ENCODE measurements at places on chromosomes 2 and 18.

- no peak for DNase-seq
Observed at GRCh38 chr2:36578343-36579296, 19.3 kb downstream of the FEZ2 start.

GRCh38 chr2:217601601-217602000 is 401.2 kb downstream of the TNS1 start:
- no peak for DNase-seq

DNA sequence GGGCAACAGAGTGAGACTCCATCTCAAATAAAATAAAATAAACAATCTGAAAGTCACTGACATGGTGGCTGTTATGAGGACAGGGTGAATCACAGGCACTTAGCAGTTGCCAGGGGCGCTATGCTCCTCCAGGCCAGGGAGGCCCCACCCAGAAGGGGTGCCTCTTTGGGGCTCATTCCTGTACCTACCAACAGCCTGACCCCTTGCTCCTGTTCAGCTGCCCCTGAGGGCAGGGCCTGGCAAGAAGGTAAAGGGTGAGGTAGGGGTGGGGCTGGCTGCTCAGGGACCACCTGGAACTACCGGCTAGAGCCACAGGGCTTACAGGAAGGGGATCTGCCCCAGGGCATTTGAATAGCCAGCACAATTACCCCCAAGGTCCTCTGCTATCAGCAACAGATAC is 60.3 kb downstream of the INPP5D start:
- no peak for DNase-seq

DNA sequence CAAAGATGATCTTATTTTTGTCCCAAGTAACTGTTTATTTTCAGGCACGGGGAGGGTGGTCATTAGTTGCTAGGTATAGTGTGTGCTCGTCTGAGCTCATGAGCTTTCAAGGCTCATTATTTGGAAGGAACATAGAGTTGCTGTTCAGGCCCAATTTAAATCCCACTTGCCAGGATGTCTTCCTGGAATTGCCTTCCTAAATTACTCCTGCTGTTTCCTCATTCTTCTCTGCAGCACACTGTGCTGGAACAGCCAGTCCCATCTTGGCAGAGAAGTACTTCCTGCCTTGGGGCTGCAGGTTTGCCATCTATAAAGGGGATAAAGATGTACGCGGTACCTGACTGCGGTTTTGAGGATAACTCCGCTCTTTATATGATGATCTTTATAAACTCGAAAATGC is 37.3 kb downstream of the GREB1 start:
- no peak for DNase-seq

DNA sequence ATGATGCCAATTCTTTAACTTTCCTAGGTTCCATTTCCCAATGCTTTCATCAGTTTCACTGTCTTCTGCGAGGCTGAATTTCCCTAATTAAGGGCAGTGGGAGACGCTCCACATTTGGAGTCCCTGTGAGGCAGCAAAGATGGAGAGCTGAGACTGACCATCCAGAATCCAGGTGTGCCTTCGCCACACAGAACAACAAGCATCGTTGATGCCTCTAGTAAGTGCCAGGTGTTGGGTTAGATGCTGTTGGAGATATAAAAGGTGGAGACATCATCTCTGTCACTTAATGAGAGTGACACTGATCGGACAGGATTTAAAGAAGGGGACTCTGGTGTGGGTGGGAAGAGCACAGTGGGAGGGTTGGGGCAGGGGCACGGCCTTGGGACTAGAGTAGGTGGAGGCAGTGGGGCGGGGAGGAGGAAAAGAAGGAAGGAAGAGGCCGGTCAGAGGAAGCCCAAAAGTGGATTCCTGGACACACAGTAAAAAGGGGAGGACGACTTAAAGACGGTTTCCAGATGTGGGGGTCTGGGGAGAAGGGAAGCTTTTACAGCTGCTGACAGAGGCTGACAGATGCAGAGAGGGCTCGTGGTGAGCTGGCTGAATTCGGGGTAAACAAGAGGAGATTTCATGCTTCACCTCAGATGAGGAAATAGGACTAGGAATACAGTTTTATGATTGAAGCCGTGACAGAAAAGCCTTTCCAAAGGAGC is 113.0 kb downstream of the BCL2 start:
- DNase-seq = peak; percentile 31

- no peak for DNase-seq
Observed at GRCh38 chr18:2568605-2569004, 2.7 kb downstream of the METTL4 start.

DNA sequence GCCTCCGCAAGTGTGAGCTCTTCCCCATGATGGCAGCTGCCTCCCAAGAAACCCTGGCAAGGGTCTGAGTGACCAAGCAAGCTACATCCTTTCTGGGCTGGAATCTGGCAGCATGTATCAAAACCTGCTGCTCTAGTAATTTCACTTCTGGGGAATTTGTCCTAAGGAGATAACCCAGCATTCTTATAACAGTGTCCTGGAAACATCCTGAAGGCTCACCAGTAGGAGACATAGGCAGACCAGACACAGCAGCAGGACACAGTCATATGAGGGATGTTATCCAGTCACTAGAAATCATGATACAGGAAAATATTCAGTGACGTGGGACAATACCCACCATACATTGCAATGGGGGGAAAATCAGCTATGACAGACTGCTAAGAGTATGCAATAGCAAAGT is 64.5 kb downstream of the CRACDL start:
- no peak for DNase-seq

DNA sequence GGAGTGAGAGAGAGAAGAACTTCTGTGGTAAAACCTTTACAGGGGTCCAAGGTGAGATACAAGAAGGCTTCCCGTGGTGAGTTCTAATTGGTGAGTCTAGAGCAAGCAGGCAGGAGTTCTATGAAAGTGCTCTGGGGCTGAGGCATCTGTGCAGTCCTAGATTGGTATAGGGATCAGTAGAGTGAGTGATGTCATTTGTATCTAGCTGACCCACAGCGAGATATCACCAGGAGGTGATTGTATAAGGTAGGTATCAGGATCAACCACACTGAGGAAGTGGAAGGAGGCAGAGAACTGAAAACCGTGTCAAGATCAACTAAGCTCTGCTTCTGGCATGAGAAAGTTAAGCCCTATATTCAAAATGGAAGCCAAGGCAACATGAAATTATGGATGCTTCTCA is 1648.9 kb upstream of the TMEFF2 start:
- DNase-seq = no peak

DNA sequence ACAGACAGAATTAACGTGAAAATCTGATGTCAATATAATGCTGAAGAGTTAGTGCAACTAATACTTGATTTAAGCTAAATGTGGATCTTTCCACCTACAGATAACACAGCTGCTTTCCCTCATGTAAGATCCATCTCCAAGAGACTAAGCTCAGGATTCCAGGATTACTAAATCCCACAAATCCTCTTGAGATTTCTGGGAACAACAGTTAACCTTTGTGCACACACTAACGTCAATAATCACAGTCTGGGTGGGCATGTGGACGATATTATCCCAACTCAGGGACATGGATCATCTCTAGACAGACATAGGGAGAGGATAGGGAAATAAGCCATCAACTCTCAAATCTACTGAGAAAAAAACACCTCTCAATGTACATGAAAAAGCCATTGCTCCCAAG is 432.6 kb downstream of the SATB2 start:
- no peak for DNase-seq

- no peak for DNase-seq
Observed at GRCh38 chr2:224957540-224958461, 84.5 kb downstream of the DOCK10 start.

DNA sequence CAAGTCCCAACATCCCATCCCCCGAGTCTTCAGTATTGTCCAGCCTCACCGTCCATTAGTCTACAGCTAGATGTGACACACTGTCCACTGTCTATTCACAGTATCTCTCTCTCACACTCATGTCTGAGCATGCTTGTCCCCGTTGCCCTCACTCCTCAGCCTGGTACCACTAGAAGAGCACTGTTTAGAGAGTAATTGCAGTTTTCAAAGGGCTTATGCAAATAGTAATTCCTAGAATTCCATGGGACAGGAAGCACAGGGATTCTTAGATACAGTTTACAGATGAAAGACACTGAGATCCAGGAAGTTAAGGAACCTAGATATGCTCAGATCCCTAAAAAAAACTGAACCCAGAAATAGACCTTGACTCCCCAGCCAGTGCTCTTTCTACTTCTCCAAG is 125.5 kb downstream of the MYO5B start:
- no peak for DNase-seq

DNA sequence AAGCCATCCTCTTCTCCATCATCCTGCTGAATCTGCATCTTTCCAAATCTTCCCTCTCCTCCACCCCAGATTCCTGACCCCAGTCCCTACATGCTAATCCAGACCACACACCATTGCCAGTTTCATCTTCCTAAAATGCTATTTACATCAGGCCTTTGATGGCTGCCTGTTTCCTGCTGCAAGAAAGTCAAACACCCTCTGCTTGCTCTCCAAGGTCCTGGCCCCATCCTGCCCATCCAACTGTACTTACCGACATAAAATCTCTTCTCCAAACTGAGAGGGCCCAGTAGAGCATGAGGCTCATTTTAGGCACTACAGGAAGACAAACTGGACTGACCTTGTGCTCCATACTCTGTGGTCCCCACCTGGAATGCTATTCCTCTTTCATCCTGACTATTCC is 19.0 kb downstream of the ALK start:
- no peak for DNase-seq

GRCh38 chr2:222774941-222775340 is 85.9 kb upstream of the ACSL3 start:
- no peak for DNase-seq

DNA sequence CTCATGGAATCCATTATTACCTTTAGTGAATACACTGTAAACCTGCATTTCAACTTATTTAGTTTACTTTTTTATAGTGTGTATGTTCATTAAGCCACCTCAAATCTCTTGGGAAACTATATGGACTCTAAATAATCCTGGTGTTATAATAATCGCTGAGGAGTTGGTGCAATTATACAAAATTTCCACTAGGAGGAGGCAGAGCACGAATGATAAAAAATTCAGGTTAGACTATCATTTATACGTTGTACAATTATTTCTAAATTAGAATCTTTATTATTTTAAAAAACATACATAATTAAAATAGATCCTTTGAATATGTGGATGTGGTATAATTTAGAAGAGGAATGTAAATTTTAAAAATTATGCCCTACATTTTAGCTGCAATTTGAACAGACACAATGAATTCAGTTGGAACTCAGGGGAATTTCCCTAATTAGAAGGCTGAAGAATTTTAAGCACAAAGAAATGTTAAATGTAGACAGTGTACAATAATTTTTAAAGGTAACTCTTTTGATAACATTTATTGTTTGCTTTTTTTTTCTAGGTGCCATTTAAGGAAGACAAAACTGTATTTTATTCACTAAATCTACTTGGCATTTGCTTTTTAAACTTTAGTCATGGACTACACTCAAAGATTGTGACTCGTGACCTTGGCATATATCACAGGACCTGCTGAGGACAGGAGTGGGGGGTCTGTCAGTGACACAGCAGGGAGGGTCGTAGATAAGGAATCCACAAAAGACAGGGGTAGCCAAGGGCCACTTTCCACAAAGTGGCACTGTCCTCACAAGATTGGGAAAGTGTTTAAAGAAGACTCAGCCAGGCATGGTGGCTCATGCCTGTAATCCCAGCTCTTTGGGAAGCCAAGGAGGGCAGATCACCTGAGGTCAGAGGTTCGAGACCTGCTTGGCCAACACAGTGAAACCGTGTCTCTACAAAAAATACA is 45.5 kb downstream of the RAB12 start:
- DNase-seq = no peak

- DNase-seq = no peak
Observed at GRCh38 chr2:68251855-68252399, 405 bp downstream of the PPP3R1 start.

DNA sequence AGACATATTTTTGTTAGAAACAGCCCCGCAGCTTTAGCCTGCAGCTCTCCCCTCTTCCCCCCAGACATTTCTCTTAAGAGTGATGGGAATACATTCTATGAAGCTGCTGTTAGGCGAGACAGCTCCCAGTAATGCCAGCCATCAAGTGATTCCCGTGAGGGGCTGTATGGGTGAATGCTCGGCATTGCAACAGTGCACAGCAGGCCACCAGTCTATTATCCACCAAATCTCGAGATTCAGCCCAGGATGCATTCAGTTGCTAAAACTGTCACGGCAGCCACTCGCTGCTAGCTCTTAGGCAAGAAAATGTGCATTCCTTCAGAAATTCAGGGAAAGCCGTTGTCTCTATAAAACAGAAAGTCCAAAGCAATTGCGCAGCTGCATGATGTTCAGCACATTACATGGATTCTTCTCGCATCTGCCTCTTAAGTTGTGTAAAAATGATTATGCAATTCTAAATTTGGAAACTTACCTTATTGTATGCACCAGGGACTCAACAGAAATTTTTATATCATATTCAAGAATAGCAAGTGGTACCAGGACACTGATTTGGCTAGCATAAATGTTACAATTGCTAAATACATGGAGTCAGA is 211.3 kb upstream of the ARL4C start:
- no peak for DNase-seq

DNA sequence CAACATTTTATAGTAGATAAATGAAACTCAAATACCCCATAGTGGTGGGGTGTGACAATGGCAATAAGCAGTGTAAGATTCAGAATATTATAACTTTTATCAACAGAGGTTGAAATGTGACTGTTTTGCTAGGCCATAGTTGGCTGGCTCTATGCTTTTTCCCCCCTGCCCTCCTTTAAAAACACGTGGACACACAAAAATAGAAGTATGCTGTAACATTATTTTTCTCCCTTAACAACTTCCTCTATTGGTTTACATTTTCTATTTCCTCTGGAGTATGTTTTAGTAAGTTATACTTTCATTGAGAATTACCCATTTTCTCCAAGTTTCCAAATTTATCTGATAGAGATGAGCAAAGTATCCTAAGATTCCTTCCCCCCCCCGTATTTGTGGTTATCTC is 31.1 kb downstream of the NDUFAF7 start:
- DNase-seq = no peak

GRCh38 chr18:79818631-79819030 is 20.9 kb downstream of the KCNG2 start:
- DNase-seq = no peak

GRCh38 chr18:58754544-58755068 is 83.3 kb downstream of the MALT1 start:
- DNase-seq = no peak

DNA sequence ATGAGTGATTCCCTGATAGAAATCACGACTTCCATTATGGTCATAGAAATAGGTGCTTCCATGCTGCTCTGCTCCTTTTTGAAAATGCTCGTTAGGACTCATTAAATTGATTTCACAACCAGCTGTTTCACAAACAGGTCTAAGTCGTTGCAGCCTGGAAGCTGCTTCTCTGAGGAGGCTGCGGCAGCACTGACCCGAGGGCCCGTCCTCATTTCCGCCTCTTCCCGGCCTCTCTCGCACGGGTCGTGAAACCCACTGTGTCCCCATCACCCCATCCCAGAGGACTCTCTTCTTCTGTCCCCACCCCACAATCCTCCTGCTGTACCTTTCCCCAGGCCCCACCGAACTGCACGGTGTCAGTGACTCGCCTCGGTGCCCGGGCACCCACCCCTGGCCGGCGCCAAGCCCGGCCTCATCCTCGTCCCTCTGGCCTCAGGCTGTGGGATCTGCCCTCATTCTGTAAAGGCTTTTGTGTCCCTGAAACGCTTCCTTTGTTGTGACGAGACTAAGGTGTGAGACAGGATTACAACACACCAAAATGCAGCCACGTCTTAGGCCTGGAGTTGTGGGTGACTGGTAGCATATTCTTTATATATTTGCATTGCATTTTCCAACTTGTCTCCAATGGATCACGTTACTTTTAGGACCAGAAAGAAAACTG is 112.7 kb upstream of the CTDP1 start:
- DNase-seq = no peak

Measured in SHP77 (cell line).